Skin of body (tissue), 3 donors: ENCODE measurements at places on chromosomes 5 and 9.

- no peak for DNase-seq
These were observed 128.4 kb downstream of the SEC61B start for GRCh38 chr9:99350461-99350860.

- no peak for DNase-seq
These were observed 325.6 kb downstream of the PRELID2 start for GRCh38 chr5:145509336-145510136.

DNA sequence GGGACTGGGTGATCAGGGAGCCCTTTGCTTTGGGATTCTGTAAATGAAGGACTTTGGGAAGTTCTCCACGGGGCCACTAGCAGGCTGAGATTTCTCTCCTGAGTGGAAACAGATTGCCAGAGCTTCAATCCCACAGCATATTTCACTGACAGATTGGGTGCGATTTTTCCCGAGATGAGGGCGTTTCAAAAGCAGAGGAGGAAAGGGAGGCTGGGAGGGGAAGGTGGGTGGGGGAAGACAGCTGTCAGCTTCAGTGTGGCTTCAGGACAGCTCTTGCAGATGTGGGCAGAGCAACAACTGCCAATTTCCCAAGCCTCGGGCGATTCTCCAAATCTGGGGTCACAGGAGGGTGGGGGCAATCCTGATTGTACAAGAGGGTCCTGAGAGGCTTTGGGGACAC lies 258.5 kb upstream of the ADRA1B start:
- peak; percentile 8 for DNase-seq

DNA sequence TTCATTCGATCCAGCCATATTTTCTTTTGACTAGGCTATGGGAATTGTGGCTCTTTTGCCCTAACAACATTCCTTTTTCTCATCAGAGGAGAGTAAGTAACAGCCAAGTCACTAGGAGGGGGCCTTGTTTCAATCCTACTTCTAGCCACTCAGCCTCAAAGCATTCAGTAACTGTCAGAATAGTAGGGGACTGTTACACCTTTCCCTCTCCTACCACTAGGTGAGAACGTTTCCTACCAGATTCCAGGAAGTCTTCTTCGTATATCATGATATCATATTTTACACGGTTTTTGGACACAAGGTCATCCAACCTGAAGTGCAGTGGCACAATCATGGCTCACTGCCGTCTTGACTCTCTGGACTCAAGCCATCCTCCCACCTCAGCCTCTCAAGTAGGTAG lies 171.3 kb upstream of the CDH12 start:
- no peak for DNase-seq

DNA sequence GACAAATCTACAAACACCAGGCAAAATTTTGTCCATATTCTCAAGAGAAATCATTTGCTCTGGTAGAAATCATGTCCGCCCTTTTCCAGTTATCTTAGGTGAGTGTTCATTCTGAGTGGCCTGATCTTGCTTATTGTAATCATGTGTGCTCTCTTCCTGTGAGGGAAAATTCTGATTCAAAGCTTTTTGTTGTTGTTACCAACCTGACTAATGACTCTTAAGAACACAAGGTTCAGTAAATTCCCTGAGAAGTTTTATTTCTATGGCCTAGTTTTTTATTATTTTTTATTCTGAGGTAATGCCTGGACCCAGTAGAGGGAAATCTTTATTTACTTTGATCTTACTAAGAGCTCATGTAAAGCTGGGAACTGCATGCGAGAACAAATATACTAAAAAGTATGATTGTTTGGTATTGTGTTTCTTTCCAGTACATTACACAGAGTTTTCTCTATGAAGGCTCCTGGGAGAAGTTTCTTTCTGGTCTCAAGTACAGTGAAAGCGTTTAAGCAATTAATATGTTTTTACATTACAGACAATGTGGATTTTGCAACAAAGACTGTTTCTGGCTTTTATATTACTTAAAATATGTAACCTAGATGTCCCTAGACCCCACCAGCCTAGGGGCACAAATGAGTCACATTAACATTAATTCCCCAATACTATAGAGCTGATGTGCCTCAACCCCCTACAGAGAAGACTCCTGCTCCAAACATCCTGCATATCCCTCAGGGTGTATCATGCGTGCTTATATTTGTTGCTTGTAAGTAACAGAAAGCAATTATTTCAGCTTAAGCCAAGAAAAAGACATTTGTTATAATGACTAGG lies 138.1 kb downstream of the TMEM167A start:
- no peak for DNase-seq

DNA sequence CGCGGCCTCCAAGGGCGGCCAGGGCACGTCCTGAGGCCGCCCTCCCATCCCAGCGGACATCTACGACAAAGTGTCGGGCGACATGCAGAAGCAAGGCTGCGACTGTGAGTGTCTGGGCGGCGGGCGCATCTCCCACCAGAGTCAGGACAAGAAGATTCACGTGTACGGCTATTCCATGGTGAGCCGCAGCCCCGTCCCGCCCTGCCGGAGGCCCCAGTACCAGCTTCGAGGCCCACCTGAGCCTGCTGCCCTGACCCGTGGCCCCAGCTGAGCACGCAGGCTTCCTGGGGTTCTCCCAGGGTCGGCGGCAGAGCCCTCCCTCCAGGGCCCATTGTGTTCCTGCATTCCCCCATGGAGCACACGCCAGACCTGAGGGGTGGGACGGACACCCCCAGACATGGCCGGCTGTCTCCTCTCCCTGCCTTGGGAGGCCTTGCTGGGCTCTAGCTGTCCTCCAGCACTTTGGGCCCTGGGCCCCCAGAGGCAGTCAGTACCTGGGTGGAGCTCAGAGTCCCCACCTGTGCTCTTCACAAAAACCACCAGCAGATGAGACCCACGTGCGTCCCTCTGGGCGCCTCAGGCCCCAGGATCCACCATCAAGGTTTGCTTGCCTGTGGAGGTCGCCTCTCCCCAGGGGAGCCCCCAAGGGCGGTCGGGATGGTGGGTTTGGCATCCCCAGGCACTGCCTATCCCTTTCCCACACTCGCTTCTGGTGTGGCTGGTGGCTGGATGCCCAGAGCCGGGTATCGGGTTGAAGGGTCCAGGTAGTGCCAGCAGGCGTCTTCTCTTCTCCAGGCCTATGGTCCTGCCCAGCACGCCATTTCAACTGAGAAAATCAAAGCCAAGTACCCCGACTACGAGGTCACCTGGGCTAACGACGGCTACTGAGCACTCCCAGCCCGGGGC lies 1.0 kb downstream of the PHPT1 start:
- DNase-seq: no peak

GRCh38 chr5:10162468-10162867 lies 87.2 kb downstream of the ATPSCKMT start:
- no peak for DNase-seq

GRCh38 chr9:107177857-107178256 lies 105.2 kb upstream of the RAD23B start:
- no peak for DNase-seq

- DNase-seq: no peak
These were observed 48.4 kb downstream of the STX17 start for GRCh38 chr9:99954819-99955218.
